Hematopoietic multipotent progenitor cell treated with erythropoietin and hydrocortisone succinate and interleukin-3 and kit ligand, for 17 days (in vitro differentiated cells): ENCODE measurements at places on chromosomes 3 and 15.

- no peak for DNase-seq
Observed at GRCh38 chr3:80285388-80285787, 517.6 kb upstream of the ROBO1 start.

DNA sequence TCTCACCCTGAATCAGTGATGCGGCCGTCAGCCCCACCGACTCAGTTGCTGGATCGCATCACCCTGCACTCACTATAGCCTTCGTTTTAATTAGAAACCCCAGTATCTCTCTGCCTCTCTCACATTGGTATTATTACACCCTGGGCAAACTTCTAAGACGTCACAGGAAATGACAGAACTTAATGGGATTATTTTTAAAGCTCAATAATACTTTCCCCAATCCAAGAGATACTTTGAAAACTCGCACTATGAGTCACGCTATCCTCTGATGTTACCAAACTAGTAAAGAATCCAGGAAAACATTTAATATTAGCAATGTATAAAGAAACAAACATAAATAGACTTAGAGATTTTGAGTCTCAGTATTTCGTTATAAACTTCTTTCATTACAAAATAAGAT is 36.6 kb downstream of the RUBCN start:
- no peak for DNase-seq

GRCh38 chr15:58584789-58585461 is 153.1 kb downstream of the LIPC start:
- DNase-seq = no peak

DNA sequence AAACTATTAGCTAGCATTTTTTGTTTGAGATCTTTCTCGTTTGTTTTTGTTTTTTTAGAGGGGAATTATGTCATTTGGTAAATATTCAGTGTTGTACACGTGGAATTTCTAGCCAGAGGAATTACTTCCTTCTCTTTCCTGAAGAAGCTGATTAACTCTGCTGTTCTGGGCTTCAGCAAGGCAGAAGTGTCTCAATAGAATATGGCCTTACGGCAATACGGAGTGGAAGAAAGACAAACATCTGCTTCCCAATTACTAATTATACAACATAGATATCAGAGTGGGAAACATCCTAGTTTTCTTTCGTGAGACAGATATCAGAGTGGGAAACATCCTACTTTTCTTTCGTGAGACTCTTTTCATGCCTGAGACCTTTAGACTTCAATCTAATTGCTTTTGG is 11.9 kb downstream of the P3H2 start:
- no peak for DNase-seq

- no peak for DNase-seq
Observed at GRCh38 chr3:53171064-53171418, 10.0 kb downstream of the PRKCD start.

GRCh38 chr15:67794832-67795574 is 30.3 kb upstream of the SKOR1 start:
- no peak for DNase-seq
